ENCODE measurements at places on chromosomes 7 and 10.

GRCh38 chr7:12709726-12710502 is 22.5 kb downstream of the ARL4A start:
- DNase-seq, result no peak

GRCh38 chr7:39085590-39086049 is 107.9 kb downstream of the POU6F2 start:
- DNase-seq, result no peak

GRCh38 chr10:20582041-20582440 is 315.1 kb downstream of the NEBL start:
- DNase-seq, result no peak

GRCh38 chr7:126057979-126058378 is 1128.4 kb upstream of the POT1 start:
- DNase-seq, result no peak

GRCh38 chr7:83060218-83060617 is 102.5 kb downstream of the PCLO start:
- DNase-seq, result peak; percentile 12

GRCh38 chr10:21519941-21520436 is 5.5 kb downstream of the SKIDA1 start:
- no peak for DNase-seq

DNA sequence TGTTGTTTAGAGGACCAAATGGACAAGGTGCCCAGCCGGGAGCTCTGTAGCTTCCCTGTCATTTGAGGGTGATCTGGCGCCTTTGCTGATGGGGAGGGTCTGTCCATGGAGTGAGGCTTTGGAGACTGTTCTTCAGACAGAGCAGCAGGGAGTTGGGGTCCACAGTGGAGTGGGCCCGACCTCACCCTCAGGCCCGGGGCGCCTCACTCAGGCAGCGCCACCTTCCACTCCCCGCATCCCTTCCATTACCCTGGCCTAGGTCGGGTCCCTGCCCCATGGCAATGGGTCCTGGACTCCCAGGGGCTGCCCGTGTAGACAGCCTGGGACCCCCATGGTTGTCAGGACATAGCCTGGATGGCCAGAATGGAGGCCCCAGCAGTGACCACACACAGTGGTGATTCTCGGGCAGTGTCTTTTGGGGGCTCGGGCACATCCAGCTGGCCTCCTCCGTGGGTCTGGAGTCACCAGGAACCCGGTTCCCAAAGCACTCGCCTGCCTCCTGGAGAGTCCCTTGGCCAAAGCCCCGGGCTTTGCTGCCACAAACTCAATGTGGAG is 38.5 kb downstream of the TCERG1L start:
- DNase-seq, result no peak

DNA sequence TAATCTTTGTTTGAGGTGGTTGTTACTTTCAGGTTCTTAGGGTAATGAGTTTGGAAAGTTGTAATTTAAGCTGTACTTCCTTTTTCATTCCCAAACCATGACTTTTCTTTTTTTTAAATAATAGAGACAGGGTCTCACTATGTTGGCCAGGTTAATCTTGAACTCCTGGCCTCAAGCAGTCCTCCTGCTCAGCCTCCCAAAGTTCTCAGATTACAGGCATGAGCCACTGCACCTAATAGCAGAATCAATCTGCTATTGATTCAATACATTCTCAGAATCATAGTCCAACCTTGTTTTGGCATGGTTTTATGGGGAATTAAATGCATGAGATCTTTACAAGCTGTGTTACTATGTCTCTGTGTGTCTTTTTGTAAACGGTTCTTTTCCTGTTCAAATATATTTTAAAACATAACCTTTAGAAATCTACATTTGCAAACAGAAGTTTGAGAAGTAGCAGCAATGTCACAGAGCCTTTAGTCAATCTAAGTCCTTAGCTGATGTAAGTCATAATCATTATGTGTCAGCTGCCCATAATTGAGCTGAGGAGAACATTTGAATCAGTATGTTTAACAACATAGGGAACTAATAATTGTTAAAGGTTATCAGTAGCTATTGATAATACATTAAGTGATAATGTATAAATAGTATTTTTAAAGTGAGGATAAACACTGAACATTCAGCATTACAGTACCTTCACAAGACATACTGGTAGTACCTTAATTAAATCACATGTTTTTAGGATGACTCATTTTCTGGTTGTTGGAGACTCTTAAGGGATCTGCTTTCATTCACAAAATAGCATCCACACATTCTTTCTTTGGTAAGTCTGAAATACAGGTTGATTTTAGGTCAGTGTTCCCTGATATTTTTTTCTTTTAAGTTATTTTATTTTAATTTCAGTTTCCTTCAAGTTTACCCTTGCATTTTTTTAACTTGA is 8.8 kb downstream of the INPP5F start:
- DNase-seq, result no peak

- DNase-seq, result no peak
These were observed 176.2 kb upstream of the ITGB1 start for GRCh38 chr10:33134011-33134751.

DNA sequence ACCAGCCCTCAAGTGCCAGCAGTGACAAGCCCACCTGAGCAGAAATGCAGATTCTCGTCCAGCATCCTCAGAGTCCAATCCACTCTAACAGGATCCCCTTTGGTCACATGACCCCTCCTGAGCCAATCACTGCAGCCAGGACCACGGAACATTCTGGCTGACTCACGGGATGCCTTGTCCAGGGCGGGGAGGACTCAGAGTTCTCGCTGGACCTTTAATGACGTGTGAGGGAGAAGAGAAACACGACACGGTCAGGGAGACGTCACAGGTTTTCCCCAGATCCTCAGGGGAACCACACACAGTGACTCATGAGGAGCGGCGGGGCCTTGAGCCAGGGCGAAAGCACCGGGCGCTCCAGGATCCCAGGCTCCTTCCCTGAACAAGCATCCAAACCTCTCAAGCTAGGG is 155.7 kb downstream of the PTPRN2 start:
- DNase-seq, result no peak

DNA sequence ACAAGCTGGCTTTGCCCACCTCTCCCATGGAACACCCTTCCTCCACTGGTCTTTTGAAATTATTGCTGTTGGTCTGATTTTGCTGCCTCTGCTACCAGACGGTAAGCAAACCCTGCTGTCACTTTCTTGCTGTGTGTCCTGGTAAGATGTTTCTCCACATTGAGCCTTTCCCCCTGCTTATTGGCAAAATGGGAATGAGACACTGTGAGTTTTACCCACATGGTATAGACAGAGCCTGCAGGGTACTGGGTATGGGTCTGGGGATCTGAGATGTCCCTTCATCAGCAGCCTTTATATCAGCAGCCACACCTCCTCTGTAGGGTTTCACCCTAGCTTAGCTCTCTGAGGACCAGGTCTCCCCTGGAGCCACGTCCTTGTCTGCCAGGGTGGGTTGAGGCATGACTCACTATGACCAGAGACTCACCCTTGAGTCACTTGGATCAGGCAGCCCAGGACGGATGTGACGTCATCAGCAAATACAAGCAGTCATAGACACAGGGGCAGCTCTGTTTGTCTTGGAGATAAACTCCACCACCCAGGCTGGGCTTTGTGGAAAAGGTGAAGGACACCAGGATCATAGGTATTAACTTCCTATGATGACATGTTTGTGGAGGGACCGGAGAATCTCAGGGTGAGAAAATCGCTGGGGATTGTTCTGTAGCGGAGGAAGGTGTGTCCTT is 17.9 kb upstream of the BAIAP2L1 start:
- no peak for DNase-seq

DNA sequence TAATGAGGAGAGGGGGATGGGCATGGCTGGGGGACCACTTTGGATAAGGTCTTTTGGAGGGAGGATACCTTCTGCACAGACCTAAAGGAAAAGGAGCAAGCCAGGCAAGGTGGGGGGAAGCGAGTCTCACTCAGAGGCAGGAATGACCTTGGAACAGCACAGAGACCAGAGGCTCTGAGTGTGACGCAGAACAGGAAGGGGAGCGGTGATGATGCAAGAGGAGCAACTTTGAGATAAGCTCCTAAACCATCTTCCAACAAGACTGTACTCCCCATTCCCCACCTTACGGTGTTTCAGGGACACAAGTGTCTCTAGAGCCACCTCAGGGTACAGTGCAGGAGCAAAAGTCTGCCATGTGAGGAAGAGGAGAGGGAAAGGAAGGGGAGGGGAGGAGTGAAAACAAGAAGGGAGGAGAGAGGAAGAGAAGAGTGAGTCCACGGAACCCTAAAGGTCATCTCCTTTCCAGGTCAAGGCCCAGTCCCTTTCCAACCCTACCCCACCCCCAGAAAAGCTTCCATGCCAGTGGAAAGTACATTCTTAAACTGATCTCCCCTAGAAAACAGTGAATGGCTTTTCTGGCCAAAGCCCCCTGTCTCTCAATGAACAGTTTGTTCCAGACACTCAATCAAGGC is 54.1 kb downstream of the JAZF1 start:
- DNase-seq, result no peak

DNA sequence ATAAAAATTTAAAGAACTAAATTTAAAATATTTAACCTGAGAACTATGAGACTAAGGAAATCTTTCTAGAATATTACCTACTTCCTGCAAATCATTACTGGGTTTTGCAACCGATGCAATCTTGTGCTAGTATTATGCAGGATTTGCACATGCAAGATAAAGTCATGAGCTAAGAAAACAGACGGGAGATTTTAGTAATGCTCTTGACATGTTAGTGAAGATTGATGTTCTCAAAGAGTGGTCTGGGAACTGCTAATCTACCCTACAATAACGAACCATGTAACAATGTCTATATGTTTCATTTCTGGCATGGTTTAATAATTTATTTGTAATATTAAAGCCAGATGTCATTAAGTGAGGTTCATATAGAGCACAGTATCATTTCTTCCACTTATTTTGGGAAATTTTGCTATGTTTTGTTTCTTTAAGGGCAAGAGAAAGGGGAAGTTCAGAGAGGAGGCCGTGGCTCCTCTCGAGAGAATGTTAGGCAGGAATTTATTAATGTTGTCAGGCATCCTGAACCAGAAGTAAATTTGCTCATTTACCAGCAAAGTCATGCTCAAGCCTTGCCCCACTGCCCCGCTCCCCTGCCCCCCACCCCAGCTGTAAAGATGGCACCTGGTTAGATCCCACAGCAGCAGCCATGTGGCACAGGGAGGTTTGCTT is 22.8 kb downstream of the LRRC17 start:
- DNase-seq, result no peak

- DNase-seq, result no peak
These were observed 73.6 kb downstream of the EMX2 start for GRCh38 chr10:117616179-117616578.

GRCh38 chr10:110373059-110373458 is 68.3 kb upstream of the SMNDC1 start:
- DNase-seq, result no peak

- DNase-seq, result no peak
These were observed 385.3 kb upstream of the ADARB2 start for GRCh38 chr10:2122431-2123124.

DNA sequence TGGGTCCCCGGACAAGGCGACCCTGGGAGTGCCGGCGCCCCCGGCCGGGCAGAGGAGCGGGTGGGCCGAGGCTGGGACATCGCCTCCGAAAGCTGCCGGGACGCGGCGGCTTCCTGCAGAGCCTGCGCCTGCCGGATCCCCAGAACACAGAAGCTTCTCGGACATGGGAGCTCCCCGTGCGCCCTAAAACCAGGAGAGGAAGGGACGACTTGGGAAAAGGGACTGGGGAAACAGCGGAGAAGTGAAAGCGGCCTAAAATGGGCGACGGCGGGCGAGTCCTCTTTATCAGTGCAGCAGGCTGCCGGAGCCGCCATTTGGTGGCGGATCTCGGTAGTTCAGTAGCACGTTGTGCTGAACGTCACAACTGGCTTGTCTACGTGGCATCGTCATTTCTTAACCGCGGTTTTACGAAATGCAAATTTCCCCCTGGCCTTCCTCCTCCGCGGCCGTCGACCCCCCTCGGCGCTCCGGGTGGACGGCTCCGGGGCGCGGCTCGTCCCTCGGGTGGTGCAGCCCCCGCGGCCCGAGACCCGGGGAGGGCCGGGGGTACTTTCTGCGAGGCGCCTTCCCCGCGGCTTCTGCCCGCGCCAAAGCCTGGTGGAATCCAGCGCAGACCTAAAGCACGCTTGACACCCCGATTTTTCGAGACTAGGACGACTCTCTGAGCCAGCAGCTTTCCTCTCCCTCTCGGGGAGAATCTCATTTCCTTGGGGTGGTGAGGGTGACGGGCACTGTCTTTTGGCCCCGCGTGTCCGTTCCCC is 9.9 kb upstream of the SPAG6 start:
- DNase-seq, result no peak

DNA sequence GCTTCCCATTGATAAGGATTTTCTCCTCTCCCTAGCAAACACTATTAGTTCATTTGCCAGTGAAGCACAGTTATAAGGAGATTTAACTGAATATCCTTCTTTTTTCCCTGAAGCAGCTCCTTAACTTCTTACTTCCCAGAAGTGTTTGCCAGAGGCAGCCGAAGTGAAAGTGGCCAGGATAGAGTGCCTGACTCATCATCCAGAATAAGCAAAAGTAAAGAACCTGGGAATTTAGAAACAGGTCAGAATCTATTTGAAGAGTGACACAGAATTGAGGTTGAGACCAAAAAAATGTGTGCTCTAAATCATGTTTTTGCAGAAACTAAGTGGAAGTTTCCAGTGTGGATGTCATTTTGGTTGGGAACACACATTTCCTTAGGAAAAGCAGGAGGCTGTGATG is 249.6 kb upstream of the VWC2 start:
- DNase-seq, result no peak

DNA sequence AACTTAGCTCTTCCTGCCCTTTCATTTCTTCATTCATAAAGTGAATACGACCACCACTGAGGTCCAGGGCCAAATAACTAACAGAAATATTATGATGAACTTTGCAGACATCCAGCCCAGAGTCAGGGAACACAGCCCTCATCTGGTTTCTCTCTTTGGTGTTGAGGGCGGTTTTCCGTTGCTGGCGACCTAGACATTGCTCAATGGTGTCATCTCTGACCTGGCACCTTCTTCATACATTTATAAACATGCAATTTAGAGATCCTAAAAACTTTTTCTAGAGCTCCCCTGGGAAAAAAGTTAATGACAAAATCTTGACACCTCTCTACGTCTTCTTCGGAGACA is 324 bp upstream of the TET1 start:
- no peak for DNase-seq

DNA sequence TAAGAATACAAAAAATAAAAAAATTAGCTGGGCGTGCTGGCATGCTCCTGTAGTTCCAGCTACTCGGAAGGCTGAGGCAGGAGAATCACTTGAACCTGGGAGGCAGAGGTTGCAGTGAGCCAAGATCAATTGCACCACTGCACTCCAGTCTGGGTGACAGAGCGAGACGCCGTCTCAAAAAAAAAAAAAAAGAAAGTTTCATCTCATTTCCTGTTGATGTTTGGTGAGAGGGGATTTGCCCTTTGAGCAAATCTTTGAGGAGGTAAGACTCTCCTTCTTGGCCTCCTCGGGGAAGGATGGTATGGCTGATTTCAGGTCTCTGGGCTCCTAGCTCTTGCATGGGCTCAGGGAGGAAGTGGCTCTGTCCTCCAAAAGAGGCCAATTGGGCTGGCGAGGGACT is 3.6 kb upstream of the GRID2IP start:
- DNase-seq, result no peak

DNA sequence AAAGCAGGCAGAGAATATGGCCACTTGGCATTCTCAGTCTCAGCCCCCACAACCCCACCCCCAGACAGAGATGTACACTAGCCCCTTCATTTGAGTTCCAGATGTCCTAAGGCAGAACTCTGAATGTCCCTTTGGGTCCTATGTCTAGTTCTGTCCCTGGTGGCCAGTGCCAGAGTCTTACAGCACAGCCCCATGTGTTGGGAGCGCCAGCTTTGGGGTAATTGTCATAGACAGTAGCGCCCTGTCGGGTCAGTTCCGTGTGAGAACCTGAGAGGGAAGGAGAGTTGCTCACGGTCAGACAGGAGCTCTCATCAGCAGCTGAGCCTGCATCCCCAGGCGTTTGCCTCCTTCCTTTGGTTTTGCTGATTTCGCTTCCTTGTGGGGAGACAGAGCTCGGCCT is 94.9 kb upstream of the INSYN2A start:
- no peak for DNase-seq

- no peak for DNase-seq
These were observed 136.8 kb downstream of the CRPPA start for GRCh38 chr7:16284581-16284980.
